ENCODE measurements at places on chromosomes 11 and 22.

GRCh38 chr22:37430941-37431340 lies 3.7 kb upstream of the ELFN2 start:
- no peak overlapping the region for H3K4me3 ChIP-seq
- H3K4me1 ChIP-seq = no peaks in the 10 kb centered on the region
- H3K27me3 ChIP-seq = peaks cover 4% of the 10 kb centered on the region
- no peak overlapping the region for H3K27ac ChIP-seq

- peaks cover 2% of the 10 kb centered on the region for H3K4me1 ChIP-seq
- no peaks in the 10 kb centered on the region for H3K27me3 ChIP-seq
- H3K4me3 ChIP-seq = no peak overlapping the region
- peaks cover 25% of the 10 kb centered on the region for H3K36me3 ChIP-seq
- peak overlapping the region; percentile 77 for H3K27ac ChIP-seq
These were observed 25.0 kb downstream of the ARHGAP1 start for GRCh38 chr11:46675288-46675851.

DNA sequence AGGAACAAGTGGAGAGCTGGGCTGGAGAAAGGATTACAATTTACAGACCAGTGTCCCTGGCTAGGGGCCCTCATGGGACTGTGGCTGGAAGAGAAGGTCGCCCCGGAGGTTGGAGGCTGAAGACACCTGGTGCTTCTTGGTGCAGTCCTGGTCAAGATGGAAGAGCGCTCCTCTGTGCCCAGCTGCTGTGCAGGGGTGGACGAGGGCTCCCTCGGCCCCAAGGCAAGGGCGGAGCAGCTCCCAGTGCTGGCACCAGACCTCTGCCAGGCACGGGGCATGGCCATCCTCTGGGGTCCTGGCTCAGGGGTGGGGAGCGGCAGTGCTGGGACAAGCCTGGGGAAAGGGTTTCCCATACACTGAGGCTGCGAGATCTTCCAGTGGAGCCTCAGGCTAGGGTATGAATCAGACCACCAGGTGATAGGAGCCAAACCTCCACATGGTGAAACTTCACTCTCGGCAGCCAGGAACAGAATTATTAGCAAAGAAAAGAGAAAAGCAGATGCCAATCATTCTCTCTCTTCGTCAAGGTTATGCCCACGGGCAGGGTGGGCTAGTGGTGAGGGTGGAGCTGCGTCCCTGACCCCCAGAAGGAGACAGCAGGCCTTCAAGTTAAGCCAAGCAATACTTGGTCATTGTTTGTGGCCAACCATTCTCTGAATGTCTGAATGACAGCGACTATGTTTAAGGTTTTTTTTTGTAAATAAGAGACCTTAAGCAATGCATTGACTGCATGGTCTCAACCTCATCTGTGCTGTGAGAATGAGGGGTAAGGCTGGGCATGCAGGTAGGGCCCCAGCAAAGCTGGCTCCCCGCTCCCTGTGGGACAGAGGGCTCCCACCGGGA lies 32.1 kb downstream of the PPM1F start:
- H3K27me3 ChIP-seq = no peaks in the 10 kb centered on the region
- H3K36me3 ChIP-seq = peaks cover 33% of the 10 kb centered on the region
- H3K27ac ChIP-seq = no peak overlapping the region
- no peak for DNase-seq
- H3K4me3 ChIP-seq = no peak overlapping the region
- H3K4me1 ChIP-seq = no peaks in the 10 kb centered on the region

- H3K4me3 ChIP-seq = no peak overlapping the region
- no peaks in the 10 kb centered on the region for H3K4me1 ChIP-seq
- H3K27ac ChIP-seq = no peak overlapping the region
- DNase-seq = no peak
These were observed 23.3 kb downstream of the KCNJ5 start for GRCh38 chr11:128914216-128915148.

- H3K36me3 ChIP-seq = no peaks in the 10 kb centered on the region
- peaks cover 39% of the 10 kb centered on the region for H3K4me1 ChIP-seq
- H3K27ac ChIP-seq = no peak overlapping the region
- peak; percentile 69 for DNase-seq
- H3K27me3 ChIP-seq = no peaks in the 10 kb centered on the region
- no peak overlapping the region for H3K4me3 ChIP-seq
These were observed 20.6 kb downstream of the KCNQ1 start for GRCh38 chr11:2465202-2466068.

DNA sequence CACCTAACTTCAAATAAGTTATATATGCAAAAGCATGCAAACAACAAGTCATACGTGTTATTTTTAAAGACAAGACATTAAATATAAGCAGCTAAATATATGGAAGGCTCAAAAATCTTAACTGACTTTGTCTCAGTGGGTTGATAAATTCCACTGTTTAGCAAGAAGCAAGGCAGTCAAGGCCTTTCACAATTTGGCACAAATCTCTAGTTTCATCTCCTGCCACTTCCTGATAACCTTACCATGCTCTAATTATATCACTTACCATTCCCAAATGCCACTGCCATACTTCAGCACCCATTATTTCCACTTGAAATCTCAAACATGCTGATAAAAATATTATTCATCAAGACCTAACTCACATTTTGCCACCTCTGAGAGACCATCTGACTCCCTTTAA lies 24.8 kb downstream of the DCUN1D5 start:
- peaks cover 3% of the 10 kb centered on the region for H3K36me3 ChIP-seq
- H3K27me3 ChIP-seq = no peaks in the 10 kb centered on the region
- no peak for DNase-seq
- no peak overlapping the region for H3K27ac ChIP-seq
- H3K4me3 ChIP-seq = no peak overlapping the region

- H3K27ac ChIP-seq = no peak overlapping the region
- no peaks in the 10 kb centered on the region for H3K27me3 ChIP-seq
- no peak overlapping the region for H3K4me3 ChIP-seq
- H3K4me1 ChIP-seq = peaks cover 5% of the 10 kb centered on the region
- peak; percentile 39 for DNase-seq
These were observed 2.0 kb upstream of the TP53I11 start for GRCh38 chr11:44952500-44953260.

DNA sequence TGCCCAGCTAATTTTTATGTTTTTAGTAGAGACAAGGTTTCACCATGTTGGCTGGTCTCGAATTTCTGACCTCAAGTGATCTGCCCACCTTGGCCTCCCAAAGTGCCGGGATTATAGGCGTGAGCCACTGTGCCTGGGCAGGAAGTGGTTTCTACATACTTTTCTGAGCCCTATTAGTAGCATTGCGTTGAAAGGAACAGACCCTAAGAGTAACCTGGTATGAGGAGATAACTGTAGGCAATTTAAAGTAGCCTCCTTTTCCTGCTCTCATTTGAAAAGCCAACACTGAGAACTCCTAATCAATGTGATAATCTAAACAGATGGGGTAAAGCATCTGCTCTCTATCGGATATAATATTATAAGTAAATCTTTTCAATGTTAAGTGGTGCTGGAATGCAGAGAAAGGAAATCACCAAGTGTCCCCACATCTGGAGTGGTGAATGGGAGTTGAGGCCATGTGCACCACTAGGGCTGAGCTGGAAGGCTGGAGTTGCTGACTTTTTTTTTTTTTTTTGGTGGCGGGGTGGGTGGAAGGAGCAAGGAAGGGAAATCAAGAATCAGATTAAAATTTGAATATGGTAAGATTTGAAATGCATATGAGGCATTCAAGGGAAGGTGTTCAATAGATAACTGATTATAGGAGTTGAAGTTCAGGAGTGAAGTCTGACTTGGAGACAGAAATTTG lies 20.7 kb downstream of the PDHX start:
- DNase-seq = no peak
- no peaks in the 10 kb centered on the region for H3K27me3 ChIP-seq
- H3K27ac ChIP-seq = no peak overlapping the region
- H3K4me1 ChIP-seq = no peaks in the 10 kb centered on the region

GRCh38 chr11:115291325-115291724 lies 212.9 kb downstream of the CADM1 start:
- H3K27ac ChIP-seq = no peak overlapping the region
- H3K4me3 ChIP-seq = no peak overlapping the region
- peaks cover 3% of the 10 kb centered on the region for H3K4me1 ChIP-seq
- DNase-seq = no peak
- H3K27me3 ChIP-seq = no peaks in the 10 kb centered on the region
- H3K36me3 ChIP-seq = no peaks in the 10 kb centered on the region

DNA sequence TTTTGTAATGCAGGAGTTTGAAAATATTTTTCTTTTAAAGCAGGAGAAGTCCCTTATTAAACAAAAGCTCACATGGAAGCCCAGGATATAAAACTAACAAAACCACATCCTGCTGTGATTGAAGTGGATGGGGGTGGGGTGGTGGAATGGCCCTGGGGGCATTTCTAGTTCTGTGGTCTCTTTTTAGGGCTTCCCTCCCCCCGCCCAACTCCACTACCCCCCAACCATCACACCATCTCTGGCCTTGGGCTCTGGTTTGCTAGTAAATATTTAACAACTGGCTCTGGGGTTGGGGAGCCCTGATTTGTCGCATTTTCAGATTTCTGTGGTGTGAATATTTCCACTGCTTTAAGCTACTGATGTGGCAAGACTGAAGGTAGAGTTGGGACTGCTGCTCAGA lies 279.6 kb upstream of the PLET1 start:
- H3K36me3 ChIP-seq = no peaks in the 10 kb centered on the region
- no peak for DNase-seq
- H3K27me3 ChIP-seq = no peaks in the 10 kb centered on the region
- no peaks in the 10 kb centered on the region for H3K4me1 ChIP-seq
- H3K27ac ChIP-seq = no peak overlapping the region
- H3K4me3 ChIP-seq = no peak overlapping the region

GRCh38 chr11:278001-278951 lies at the start of gene NLRP6:
Gene NLRP6 (plus strand): TSS chr11:278407. CDS start chr11:278570, 163 bp downstream.
- H3K27ac ChIP-seq = peak within 1 kb of the TSS; percentile 94
- no peaks in the 10 kb centered on the region for H3K4me1 ChIP-seq
- DNase-seq = peak; percentile 91
- peak within 1 kb of the TSS; percentile 64 for H3K4me3 ChIP-seq

- no peak overlapping the region for H3K4me3 ChIP-seq
- H3K36me3 ChIP-seq = no peaks in the 10 kb centered on the region
- H3K27me3 ChIP-seq = peaks cover 1% of the 10 kb centered on the region
- no peak for DNase-seq
- H3K27ac ChIP-seq = no peak overlapping the region
These were observed 72.9 kb downstream of the KIRREL3 start for GRCh38 chr11:126927623-126928022.

DNA sequence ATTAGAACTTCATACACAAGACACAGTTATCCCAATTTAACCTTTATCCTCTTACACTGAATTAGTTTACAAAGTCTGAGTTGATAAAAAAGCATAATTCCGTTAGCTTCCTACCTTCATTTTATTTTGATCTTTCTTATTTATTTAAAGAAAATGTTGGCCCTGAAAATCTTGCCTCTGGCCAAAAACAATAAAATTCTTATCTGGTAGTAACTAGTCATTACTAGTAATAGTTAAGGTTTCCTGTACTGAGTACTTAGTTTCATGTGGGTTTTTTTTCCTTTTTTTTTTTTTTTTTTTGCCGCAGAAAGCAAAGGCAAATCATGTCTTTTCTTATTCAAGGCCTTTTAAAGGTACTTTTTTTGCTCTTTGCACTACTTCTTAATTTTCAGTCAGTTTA lies 120.6 kb downstream of the PAX6 start:
- no peak overlapping the region for H3K4me3 ChIP-seq
- no peaks in the 10 kb centered on the region for H3K4me1 ChIP-seq
- no peaks in the 10 kb centered on the region for H3K36me3 ChIP-seq
- no peak for DNase-seq
- H3K27me3 ChIP-seq = no peaks in the 10 kb centered on the region

GRCh38 chr11:9973921-9974320 lies 310.0 kb downstream of the SWAP70 start:
- H3K27ac ChIP-seq = no peak overlapping the region
- H3K27me3 ChIP-seq = no peaks in the 10 kb centered on the region
- H3K4me1 ChIP-seq = no peaks in the 10 kb centered on the region
- DNase-seq = no peak
- H3K4me3 ChIP-seq = no peak overlapping the region

DNA sequence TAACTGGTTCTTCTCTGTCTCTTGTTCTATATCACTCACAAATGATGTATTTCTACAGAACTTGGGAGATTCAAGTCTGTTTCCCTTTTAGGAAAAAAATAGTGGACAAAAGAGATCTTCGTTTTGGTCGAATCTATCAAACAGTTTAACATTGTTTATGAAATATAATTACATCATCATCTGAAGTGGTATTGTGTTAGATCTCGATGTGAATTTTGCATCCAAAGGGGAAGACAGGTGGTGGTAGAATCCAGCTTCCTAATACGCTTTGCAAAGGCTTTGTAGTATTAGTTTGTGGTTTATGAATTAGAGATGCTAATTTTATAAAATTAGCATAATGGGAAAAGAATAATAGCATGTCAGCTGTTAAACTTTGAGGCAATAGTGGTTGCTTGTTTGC lies 3.4 kb downstream of the SIK2 start:
- no peak overlapping the region for H3K4me3 ChIP-seq
- DNase-seq = no peak
- H3K27me3 ChIP-seq = no peaks in the 10 kb centered on the region
- no peaks in the 10 kb centered on the region for H3K4me1 ChIP-seq
- H3K27ac ChIP-seq = no peak overlapping the region

- no peak overlapping the region for H3K27ac ChIP-seq
- no peaks in the 10 kb centered on the region for H3K27me3 ChIP-seq
- no peak overlapping the region for H3K4me3 ChIP-seq
- no peak for DNase-seq
These were observed 556.5 kb downstream of the MN1 start for GRCh38 chr22:27245056-27245455.
